ENCODE measurements at places on chromosomes 6 and 20.

GRCh38 chr20:61886721-61887595, 178.7 kb downstream of the TAF4 start:
- DNase-seq = peak; percentile 3

- no peak for DNase-seq
Measured at GRCh38 chr6:53436526-53437303, 88.0 kb upstream of the ELOVL5 start.

- DNase-seq = no peak
Measured at GRCh38 chr6:66897576-66897975, 1190.5 kb upstream of the EYS start.

DNA sequence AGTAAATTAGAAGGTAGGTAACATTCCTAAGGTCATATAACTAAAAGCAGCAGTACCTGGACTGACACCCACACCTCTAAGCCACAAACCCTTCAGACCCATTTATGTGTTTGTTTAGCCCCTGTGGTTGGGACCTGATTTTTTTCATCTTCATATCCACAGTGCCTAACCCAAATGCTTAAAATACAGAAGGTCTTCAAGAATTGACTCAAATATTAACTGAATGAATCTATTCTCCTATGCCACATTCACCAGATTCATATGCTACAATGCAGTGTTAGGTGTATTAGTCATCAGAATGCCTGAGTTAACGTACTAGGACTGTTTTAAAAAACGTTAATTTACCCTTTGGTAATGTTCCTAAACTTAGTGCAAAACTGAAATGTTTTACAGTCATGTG, 124.8 kb downstream of the AHI1 start:
- DNase-seq = no peak

GRCh38 chr6:11702500-11703130, 76.0 kb downstream of the ADTRP start:
- no peak for DNase-seq

DNA sequence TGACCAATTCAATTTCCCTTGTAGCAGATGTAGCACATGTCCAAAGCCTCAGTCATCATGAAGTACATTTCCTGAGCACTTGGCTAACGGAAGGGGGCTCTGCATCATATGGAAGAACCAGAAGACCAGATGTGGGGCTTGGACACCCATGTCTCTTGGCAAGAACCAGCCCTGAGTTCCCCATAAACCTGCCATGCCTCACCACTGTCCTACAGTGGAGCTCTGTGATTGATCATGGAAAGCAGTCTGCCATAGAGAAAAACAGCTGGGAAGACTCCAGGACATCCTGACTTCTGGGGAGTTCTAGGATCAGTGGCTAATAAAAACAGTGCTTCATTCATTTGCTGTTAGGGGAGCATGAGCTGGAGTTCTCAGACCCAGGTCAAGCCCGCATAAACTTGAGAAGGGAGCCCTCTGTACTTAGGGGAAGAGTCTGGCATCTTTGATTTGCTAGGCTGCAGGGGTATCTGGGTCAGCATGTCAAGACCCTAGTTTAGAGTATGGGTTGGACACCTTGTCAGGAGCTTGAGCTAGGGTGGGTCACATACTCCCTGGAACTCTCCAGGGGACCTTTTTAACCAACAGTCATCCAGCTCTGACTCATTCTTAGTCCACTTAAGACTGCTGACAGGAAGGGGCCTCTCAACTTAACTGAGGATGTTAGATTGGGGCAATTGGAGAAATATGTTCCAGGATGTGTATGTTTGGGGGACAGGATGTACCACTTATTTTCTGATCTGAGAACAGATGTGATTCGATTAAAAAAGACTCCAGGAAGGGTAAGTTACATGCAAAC, 26.3 kb upstream of the TRAM2 start:
- no peak for DNase-seq

- DNase-seq = no peak
Measured at GRCh38 chr6:56744528-56744927, 101.8 kb upstream of the DST start.

- DNase-seq = no peak
Measured at GRCh38 chr6:138406443-138406842, 2.4 kb downstream of the HEBP2 start.

- DNase-seq = peak; percentile 28
Measured at GRCh38 chr6:501891-502601, 110.5 kb downstream of the IRF4 start.

DNA sequence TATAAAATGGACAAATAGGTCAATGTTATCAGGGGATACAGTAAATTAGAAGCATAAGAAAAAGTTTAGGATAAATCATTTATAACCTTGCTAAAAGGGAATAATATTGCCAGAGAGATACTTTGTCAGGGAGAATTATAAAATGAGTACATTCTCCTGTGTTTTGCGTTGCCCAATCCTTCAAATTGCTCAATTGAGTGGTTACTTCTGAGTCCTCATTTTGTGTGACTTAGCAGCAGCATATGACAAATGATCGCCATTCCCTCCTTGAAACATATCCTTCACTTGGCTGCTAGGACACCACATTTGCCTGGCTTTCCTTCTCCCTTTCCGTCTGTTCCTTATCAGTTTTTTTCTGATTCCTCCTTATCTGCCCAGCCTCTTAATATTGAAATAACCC, 106.7 kb upstream of the FLRT3 start:
- no peak for DNase-seq

GRCh38 chr6:80468398-80468797, 361.9 kb downstream of the BCKDHB start:
- no peak for DNase-seq

- DNase-seq = no peak
Measured at GRCh38 chr6:45047573-45047972, 280.6 kb upstream of the RUNX2 start.

- DNase-seq = no peak
Measured at GRCh38 chr6:165439928-165440554, 130.6 kb upstream of the C6orf118 start.

- no peak for DNase-seq
Measured at GRCh38 chr6:8860671-8861070, 425.3 kb upstream of the SLC35B3 start.

GRCh38 chr20:47843886-47844567, 58.7 kb upstream of the SULF2 start:
- no peak for DNase-seq

- DNase-seq = no peak
Measured at GRCh38 chr20:10646886-10647420, 26.8 kb downstream of the JAG1 start.

DNA sequence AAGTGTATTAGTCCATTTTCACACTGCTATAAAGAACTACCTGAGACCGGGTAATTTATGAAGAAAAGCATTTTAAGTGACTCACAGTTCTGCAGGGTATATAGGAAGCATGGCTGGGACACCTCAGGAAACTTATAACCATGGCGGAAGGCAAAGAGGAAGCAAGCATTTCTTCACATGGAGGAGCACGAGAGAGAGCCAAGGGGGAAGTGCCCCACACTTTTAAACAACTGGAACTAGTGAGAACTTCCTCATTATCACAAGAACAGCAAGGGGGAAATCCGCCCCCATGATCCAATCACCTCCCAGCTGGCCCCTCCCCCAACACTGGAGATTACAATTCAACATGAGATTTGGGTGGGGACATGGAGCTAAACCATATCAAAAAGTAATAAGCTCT, 28.3 kb upstream of the B3GAT2 start:
- DNase-seq = no peak

GRCh38 chr6:70221025-70221714, 81.7 kb downstream of the COL9A1 start:
- no peak for DNase-seq

- no peak for DNase-seq
Measured at GRCh38 chr6:44733126-44733525, 345.6 kb downstream of the CDC5L start.

GRCh38 chr6:37514837-37515236, 15.1 kb upstream of the CCDC167 start:
- DNase-seq = no peak

GRCh38 chr6:43242908-43243663, at the start of gene TTBK1:
Gene TTBK1, plus strand, starts transcription at chr6:43243481. Its CDS starts 3,180 bp downstream, at chr6:43246661.
- no peak for DNase-seq

- no peak for DNase-seq
Measured at GRCh38 chr20:12598894-12599293, 409.9 kb upstream of the SPTLC3 start.

DNA sequence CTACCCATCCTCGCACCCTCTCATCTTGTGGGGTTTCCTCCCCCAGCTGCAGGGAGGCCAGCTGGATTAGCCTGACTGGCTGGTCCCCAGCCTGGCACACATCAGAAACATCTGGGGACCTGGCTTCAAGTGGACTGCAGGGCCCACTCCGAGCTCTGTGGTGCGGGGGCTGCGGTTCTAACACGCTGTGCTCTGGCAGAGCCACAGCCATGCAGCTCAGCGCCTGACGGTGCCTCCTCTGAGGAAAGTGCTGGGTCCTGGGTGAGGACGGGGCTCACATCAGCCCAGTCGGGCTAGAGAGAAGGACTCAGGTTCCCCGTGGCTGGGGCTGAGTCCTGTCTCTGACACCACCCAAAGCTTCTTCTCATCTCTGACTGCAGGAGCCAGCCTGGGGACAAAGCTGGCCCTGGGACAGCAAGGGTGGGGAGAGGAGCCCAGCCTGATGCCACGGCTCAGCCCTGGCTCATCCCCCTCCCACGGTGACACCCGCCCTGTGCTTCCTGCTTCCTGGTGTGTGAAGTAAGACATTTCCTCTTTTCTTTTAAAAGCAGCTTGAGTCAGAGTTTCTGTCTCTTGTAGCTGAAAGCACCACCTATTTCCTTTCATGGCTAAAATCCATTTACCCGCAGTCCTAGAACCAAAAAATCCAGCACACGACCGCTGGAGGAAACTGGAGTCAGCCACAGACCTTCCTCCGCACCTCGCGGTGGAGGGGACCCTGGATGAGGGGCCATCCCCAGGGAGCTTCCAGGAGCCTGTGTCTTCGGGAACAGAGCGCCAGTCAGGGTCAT, 127.4 kb upstream of the AFDN start:
- DNase-seq = peak; percentile 28

DNA sequence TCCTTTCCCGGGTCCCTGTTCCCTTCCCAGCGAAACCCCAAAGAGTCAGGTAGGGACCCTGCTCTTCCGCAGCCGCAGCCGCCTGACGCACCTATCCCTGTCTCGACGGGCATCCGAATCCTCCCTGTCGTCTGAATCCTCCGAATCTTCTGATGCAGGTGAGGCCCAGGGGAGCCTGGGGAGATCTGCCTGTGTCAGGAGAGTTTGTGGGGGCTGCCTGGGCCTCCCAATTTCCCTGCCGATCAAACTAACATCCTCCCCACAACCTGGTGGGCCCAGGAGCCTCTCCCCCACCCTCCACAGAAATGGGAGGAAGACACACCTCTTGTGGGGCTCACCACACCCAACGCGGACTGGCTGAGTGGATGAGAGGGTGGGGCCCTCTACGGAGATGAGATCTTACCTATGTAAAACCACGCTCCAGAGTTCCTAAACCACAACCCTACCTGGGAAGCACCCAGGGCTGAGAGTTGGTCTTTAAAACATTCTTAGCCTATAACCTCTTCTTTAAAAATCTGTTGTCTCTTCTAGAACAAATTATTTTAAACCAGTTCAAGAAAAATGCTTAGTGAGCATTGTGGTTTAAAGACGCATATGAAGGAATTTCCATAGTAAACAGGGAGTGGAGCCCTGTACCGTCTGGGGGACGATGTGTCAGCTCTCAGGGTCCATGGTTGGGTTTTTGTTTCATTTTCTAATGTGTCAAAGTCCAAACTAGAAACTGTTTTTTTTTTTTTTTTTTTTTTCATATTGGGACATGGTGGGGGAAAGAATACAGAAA, 1.7 kb downstream of the CDC25B start:
- no peak for DNase-seq

- no peak for DNase-seq
Measured at GRCh38 chr6:53924277-53924676, 129.5 kb downstream of the LRRC1 start.

- DNase-seq = no peak
Measured at GRCh38 chr6:117072134-117072533, 193.2 kb upstream of the VGLL2 start.

GRCh38 chr6:17352302-17352701, 41.1 kb upstream of the CAP2 start:
- no peak for DNase-seq

GRCh38 chr20:23229989-23230388, 120.6 kb upstream of the NXT1 start:
- DNase-seq = no peak

- no peak for DNase-seq
Measured at GRCh38 chr6:37851997-37852524, 32.5 kb downstream of the ZFAND3 start.

GRCh38 chr6:28658475-28659249, 133.0 kb downstream of the GPX5 start:
- DNase-seq = no peak

GRCh38 chr20:5282561-5282960, 34.2 kb downstream of the PROKR2 start:
- DNase-seq = no peak

DNA sequence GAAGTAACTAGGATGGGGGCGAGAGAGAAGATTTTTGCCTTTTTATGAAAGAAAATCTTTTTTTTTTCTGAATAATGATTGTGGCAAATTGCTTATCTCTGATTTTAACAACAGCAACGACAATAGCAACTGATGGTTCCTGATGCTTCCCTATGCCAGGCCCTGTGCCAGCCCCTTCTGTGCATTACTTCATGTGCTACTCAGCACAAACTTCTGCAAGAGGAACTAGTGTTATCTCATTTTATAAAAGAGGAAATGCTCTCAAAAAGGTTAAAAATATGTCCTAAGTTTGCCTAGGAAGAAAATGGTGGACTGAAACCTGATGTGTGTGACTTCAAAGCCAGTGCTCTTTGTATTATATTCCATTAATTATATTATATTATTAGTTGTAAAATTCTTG, 74.0 kb upstream of the RALGAPA2 start:
- DNase-seq = no peak

- no peak for DNase-seq
Measured at GRCh38 chr6:30258204-30258603, 45.0 kb upstream of the TRIM26 start.

DNA sequence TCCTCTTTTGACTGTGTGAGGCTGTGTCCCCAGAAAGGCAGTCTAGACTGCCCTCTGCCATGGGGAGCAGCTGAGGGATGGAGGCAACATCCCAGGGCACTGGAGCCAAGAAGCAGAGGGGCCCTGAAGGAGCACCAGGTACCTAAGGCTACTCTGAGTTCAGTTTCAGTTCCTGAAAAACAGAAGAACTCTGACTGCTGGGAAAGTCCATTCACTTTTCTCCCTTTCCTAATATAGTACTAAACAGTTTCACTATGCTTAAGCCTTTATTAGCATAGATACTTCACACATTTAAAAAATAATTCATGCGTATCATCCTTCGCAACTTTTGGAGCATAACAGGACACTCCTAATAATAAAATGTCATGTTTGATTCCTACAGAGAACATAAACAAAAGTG, 130.0 kb downstream of the FOXC1 start:
- DNase-seq = no peak

DNA sequence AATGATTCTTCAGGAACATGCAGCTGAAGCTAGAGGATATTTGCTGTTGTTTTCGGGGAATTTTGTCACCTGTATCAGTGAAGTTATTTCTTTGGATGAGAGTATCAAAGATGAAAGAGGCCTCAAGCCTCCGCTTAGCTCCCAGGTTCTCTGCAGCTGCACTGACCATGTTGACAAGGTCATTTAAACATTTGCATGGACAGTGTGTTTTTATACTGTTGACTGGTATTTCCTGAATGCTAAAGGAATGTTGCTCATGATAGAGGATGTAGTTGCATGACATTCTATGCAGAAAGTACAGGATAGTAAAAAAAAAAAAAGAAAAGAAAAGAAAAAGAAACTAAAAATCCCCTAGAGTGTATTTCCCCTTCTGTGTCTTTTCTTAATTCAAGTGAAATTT, 165.6 kb upstream of the LAMP5 start:
- no peak for DNase-seq
